ENCODE measurements at places on chromosomes 11 and 22. TPM values are rescaled to one million over a fixed set of nuclear protein-coding genes. Genes with fewer than 3 reads are reported as not detected.

OR8K5 gene
- total RNA-seq = not detected

CNGA4 gene
- 0.18 TPM for total RNA-seq

UCP3 gene
- total RNA-seq = 1.7 TPM

OR5M11 gene
- total RNA-seq = not detected

CRYBA4 gene
- not detected for total RNA-seq

ANO5 gene
- 2.0 TPM for total RNA-seq

PRG2 gene
- total RNA-seq = not detected

VSIG2 gene
- not detected for total RNA-seq

PMM1 gene
- total RNA-seq = 24.4 TPM

UPK3A gene
- not detected for total RNA-seq

KDM4E gene
- total RNA-seq = not detected

CAPN5 gene
- 9.1 TPM for total RNA-seq

SPON1 gene
- not detected for total RNA-seq

OSM gene
- total RNA-seq = not detected

PNPLA5 gene
- not detected for total RNA-seq

HBB gene
- not detected for total RNA-seq

DGCR6L gene
- total RNA-seq = 45.3 TPM

MYRF gene
- total RNA-seq = 21.2 TPM

EP300 gene
- 19.9 TPM for total RNA-seq

RBX1 gene
- 55.1 TPM for total RNA-seq

SLC7A4 gene
- total RNA-seq = not detected

SYT9 gene
- 0.16 TPM for total RNA-seq

TRIM51 gene
- total RNA-seq = not detected

OR10S1 gene
- not detected for total RNA-seq

SYT7 gene
- total RNA-seq = 1.1 TPM

OR6Q1 gene
- total RNA-seq = not detected

CCDC73 gene
- total RNA-seq = 0.05 TPM

TSG101 gene
- 92.9 TPM for total RNA-seq

CYP2D6 gene
- total RNA-seq = 0.54 TPM

PTGDR2 gene
- total RNA-seq = not detected

SLC22A6 gene
- not detected for total RNA-seq

CDCA5 gene
- total RNA-seq = 74.6 TPM

C11orf54 gene
- total RNA-seq = 12.0 TPM

ANGPTL5 gene
- not detected for total RNA-seq

TEX54 gene
- not detected for total RNA-seq

GAB4 gene
- total RNA-seq = not detected

CLP1 gene
- total RNA-seq = 33.4 TPM

MOGAT2 gene
- total RNA-seq = not detected

CARS1 gene
- total RNA-seq = 63.5 TPM

HIRA gene
- total RNA-seq = 25.1 TPM

TRIM34 gene
- 2.3 TPM for total RNA-seq

HEPHL1 gene
- total RNA-seq = not detected

MS4A10 gene
- not detected for total RNA-seq
